ENCODE measurements at places on chromosomes 5 and 9.

GRCh38 chr9:137127301-137128157 lies 11.4 kb upstream of the GRIN1 start:
- DNase-seq, result no peak

- DNase-seq, result no peak
Measured at GRCh38 chr5:178537467-178538371, 52.5 kb downstream of the COL23A1 start.

- no peak for DNase-seq
Measured at GRCh38 chr9:23731353-23731752, 94.7 kb downstream of the ELAVL2 start.

- DNase-seq, result no peak
Measured at GRCh38 chr5:113336975-113337374, 97.8 kb downstream of the TSSK1B start.

DNA sequence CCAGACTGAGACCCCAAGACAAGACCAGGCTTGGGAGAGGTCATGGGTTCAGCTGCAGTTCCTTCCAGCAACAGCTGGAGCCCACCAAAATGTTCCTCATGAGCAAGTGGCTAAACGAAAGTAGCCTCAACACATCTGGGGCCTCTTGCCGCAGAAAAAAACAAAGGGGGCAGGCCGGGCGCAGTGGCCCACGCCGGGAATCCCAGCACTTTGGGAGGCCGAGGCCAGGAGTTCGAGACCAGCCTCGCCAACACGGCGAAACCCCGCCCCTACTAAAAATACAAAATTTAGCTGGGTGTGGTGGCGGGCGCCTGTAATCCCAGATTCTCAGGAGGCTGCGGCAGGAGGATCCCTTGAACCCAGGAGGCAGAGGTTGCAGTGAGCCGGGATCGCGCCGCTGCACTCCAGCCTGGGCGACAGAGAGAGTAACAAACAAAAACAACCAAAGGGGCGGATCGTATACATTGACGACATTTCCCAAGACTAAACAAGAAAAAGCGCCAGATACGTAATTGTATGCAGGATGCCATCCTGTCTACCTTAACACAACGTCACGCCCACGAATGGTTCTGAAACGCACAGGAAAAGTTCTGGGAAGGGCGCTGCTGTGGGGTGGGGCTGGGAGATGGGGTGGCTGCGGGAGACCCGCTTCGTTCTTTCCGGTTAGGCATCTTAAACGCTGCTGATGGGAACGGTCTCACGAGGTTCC lies 1.7 kb downstream of the INPP5E start:
- DNase-seq, result no peak

DNA sequence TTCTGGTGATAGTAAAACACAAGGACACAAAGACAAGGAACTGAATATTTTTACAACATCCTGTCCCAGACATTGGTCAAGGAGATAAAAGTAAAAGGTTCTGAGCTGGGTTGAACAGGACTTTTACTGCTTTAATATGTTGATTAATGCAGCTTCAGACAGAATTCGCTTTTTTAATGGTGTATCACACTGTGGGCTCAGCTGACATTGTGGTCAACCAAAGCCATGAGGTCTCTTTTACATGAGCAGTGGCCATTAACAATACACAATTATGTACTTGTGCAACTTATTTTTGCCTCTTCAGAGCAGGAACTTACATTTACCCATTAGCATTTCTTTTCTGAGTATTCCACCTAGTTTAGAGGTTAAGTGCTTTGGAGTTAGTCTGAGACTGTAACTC lies 22.8 kb upstream of the ERBIN start:
- DNase-seq, result no peak

GRCh38 chr5:122263352-122264030 lies 48.5 kb upstream of the SNCAIP start:
- no peak for DNase-seq

DNA sequence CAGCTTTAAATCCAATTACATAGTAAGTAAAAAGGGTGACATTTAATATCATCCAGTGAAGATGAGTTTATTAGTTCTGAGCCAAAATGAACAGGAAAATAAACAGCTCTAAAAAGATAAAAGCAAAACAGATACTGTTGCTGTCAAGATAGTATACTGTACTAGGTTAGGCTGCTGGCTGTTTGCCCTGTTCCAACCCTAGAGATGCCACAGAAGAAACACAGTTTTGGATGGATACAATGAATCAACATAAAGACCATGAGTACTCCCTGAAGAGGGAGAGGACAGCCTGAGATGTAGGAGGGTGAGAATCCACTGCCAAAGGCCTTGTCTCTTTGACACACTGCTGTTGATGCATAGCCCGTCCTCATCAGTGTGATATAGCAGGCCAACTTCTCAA lies 1302.7 kb downstream of the EFNA5 start:
- no peak for DNase-seq
